ENCODE measurements at places on chromosomes 2 and 18.

- DNase-seq = no peak
These were observed 68.9 kb upstream of the EFEMP1 start for GRCh38 chr2:55992455-55992854.

GRCh38 chr2:235594041-235594440, 100.2 kb downstream of the AGAP1 start:
- peak; percentile 70 for DNase-seq

DNA sequence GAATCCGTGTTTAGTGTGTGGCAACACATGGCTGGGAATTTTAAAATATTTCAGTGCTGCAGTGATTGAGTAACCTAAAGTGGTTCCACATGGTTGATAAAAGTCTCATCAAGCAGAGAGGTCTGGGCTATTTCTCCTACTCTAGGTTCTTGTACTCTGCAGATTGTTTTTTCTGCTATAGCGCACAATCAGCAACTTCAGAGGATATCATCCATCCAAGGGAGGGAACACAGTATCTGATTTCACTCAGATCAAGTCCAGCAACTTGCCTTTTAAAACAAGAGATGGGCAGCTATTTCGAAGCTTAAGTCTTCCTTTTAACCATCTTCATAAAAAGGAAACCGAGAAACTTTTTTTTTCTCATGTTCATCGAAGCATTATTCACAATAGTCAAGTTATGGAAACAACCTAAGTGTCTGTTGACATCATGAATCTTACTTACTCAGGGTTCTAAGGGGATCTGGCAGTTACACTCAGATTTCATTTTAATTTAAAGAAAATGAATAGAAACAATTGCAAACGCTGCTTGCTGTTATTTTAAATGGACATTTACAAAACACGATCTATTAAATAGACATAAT, 172.7 kb upstream of the TRIB2 start:
- no peak for DNase-seq

- no peak for DNase-seq
These were observed 15.8 kb upstream of the RNU2-63P start for GRCh38 chr2:88032070-88032702.

DNA sequence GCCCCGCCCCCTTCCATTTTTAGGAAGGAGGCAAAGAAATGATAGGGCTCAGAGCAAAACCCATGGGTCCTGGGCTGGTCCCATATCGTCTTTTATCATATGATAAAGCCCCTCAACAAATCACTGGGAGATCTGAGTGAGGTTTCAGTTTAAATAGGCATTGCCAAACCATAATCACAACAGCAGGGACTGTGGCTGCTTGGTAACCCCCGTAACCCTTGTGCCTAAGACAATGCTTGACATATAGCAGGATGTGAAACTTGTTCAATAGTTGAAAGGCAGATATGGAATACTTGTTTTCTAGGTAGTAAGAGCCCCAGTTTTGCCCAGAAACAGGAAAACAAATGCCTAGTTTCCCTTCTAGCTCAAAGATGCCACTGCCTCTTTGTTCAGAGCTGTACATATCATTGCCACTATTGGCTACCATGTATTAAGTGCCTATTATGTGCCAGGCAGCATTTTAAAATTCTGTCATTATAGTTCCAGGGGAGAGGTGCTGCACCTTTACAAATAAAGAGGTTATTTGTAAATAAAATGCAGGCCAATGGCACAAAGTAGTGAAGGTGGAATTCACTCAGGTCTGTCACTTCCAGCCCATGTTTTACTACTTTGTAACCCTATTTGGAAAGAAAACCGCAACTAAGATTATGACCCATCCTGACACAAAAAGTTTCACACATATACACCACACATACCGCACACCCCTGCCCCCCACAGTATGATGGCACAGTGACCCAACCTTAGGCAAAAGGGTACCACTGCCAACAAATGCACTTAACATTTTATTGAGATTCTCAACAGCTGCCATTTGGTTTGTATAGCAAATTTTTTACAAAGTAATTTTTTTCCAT, 14.2 kb downstream of the NAGK start:
- DNase-seq = no peak

DNA sequence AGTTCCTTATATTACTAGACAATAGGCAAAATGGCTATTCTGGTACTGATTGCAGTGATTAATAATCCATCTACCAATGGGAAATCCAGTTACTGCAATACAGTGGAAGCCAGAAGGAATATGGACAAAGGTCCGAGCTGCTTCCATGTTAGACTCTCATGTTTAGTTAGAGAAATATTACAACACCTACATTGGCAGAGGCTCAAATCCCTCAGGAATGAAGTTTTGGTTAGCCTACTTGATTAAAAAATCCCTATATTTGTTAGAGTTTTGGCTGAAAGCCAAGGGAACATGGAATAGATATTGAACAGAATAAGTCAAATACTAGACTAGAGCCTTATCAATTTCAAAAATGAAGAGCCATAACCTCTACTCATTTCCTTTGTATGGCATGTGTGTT, 48.5 kb downstream of the ARL6IP6 start:
- DNase-seq = no peak

DNA sequence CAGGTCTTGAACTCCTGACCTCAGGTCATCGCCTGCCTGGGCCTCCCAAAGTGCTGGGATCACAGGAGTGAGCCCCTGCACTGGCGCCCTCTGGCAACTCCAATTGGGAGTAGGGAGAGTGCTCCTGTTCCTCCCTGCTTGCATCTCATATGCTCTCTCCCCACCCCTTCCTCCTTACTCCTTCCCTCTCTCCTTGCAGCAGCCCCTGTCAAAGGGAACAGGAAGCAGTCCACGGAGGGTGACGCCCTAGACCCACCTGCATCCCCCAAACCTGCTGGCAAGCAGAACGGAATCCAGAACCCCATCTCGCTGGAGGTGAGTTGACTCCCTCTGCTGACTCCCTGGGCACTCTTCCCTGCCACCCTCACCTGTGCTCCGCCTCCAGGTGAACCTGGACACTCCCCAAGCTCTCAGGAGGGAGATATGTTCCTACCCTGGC, 10.7 kb downstream of the ARID5A start:
- DNase-seq = no peak

DNA sequence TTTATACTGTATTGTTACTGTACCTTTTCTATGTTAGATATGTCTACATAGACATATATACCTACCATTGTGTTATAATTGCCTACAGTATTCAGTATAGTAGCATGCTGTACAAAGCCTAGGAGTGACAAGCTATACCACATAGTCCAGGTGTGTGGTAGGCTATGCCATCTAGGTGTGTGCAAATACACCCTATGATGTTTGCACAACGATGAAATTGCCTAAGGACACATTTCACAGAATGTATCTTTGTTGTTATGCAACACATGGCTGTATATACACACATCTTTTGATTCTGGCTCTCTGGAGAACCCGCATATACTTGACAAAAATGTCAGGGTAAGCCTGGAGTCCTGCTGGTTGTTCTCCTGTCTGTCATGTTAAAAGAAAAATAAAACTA, 85.1 kb downstream of the BCL2L11 start:
- DNase-seq = no peak

DNA sequence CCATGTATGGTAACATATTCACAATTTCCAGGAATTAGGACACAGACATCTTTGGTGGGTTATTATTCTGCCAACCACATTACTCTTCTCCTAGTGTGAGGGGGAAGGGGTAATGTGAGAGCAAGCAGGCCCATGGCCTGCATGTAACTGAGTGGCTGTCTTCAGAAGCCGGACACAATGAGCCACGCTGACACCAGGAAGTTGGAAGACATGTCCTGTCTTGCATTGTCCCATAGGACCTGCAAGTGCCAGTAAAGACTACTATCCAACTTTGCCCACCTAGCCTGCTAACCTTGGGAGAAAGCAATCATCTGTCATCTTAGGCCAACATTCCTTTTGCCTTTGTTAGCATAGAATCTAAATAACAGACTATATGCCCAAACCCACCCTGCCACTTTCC, 86.2 kb upstream of the SH3BP4 start:
- no peak for DNase-seq

DNA sequence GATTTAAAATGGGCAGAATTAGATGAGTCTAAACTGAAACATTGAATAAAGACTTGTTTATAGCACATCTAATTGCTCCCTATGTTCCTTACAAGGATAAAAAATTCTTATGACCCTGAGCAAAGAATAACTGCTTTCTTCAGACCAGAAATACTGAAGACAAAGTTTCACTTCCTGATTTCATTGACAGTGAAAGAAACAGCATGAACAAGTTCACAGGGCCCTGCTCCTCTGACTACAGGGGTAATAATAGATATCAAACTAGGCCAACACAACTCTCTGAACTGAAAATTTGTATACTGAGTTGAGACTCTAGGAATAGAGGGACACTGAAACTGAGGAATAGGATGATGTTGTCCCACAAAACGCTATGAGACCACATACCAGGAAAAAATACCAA, 1383.3 kb upstream of the CDH2 start:
- no peak for DNase-seq

DNA sequence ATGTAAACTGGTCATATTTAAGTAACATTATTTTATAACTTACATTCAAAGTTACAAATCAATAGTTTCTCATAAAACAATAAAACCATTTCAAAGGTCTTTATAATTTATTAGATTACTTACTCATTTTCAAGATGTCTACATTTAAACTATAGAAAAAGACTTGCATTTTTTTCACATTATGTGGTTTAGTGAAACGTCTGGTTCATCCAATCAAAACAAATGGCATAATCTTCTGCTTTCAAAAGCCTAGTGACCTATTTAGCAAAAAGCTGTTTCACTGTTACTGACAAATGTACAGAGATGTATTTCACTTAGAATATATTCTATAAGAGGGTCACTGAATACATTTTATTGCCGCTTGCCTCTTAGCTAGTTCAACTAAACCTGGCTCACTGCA, 49.3 kb upstream of the MCM6 start:
- DNase-seq = no peak

- DNase-seq = no peak
These were observed 64.7 kb downstream of the LPIN1 start for GRCh38 chr2:11811036-11811654.

DNA sequence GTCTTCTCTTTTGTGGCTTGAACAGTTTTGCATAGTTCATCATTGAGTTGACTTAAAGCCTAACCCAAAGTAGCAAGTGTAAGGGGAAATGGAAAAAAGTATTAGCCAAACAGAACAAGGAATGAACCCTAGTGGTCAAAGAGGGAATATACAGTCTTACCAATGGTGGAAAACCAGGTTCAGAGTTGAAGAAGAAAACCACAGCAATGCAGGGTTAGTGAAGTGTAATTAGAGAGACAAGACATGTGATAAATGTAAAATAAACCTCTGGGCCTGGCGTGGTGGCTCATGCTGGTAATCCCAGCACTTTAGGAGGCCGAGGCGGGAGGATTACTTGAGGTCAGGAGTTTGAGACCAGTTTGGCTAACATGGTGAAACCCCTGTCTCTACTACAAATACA, 2.4 kb downstream of the TTN start:
- no peak for DNase-seq

GRCh38 chr2:20590704-20591515, 60.0 kb downstream of the HS1BP3 start:
- no peak for DNase-seq

GRCh38 chr2:64085936-64086335, 58.3 kb downstream of the PELI1 start:
- DNase-seq = no peak

- no peak for DNase-seq
These were observed 32.0 kb downstream of the SULT1C4 start for GRCh38 chr2:108409768-108410167.

GRCh38 chr2:102518170-102518569, 45.1 kb downstream of the SLC9A4 start:
- DNase-seq = no peak

DNA sequence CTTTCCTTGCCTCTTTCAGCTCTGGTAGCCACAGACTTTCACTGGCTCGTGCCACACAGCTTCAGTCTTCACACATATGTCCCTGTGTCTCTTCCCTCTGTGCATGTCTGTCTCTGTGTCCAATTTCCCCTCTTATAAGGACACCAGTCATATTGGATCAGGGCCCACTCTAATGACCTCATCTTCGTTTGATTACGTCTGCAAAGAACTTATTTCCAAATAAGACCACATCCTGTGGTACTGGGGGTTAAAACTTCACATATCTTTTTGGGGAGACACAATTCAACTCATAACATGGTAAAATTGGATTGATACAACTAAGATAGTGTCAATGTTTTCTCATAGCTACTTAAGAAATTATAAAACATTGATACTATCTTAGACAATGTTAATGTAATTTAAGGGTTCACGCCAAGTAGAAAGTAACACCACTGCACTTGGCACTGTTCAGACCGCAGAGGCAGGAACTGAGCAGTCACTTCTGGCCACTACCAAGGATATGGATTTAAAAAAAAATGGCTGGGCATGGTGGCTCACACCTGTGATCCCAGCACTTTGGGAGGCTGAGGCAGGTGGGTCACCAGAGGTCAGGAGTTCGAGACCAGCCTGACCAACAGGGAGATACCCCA, 119.6 kb upstream of the EPAS1 start:
- DNase-seq = no peak

DNA sequence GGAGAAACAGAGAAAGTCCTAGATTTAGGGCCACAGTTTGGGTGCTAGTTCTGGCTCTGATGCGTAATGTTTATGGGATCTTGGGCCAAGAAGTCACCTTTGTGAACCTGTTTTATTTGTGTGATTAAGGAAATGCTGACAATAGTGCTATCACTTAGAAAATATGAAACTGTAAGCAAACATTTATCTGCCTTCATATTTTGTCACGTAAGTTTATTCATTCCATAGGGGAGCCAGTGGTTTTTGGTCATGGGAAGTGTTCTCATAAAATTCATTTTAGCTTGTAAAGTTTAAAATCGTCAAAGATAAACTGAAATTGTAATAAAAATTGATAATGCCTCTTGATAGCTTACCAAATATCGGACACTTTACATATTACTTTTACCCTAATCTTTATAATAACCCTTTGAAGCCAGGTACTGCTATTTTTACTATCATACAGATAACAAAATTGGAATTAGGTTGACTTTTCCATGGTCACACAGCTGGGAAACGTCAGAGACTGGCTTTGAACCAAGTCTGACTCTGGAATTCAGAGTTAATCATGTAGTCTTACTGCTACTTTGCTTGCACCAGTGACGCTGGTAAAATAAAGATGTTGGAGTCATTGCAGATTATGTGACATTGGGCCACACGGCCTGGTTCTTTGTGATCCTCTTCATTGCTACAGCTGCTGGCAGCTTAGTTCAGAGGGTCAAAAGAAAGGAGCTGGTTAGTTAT, 99.7 kb downstream of the ICA1L start:
- no peak for DNase-seq

DNA sequence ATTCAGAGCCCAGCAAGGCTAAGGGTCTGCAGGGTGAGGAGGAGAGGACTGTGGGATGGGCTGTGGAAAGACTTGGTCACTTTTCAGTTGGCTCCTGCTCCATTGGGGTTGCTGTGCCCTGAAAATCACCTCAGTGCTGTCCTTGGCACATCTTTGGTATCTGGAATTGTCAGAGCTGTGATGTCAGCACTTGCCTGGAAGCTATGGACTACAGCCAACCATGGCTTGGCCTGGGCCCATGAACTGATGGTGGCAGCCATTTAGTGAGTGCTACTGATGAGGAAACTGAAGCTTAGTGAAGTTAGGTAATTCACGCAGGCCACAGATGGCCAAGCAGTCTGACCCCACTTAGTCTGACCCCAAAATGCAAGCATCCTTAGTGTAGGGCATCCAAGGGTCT, 121.8 kb upstream of the SERPINE2 start:
- DNase-seq = no peak
